ENCODE measurements at places on chromosomes 12 and 14. TPM values are rescaled to one million over a fixed set of nuclear protein-coding genes. Genes with fewer than 3 reads are reported as not detected.

SMIM41 gene
- total RNA-seq, result 0.07 TPM

LTB4R2 gene
- total RNA-seq, result 3.0 TPM

KRT5 gene
- total RNA-seq, result 0.52 TPM

GPD1 gene
- total RNA-seq, result 0.20 TPM

CLECL1 gene
- not detected for total RNA-seq

P2RX2 gene
- total RNA-seq, result not detected

All from smooth muscle cell of the pulmonary artery (primary cell).